Stimulated activated CD8-positive, alpha-beta memory T cell treated with anti-CD3 and anti-CD28 coated beads, Interleukin-7, amount 100 ng/mL, for 24 hours (primary cell): ENCODE measurements at places on chromosomes 16 and 17.

DNA sequence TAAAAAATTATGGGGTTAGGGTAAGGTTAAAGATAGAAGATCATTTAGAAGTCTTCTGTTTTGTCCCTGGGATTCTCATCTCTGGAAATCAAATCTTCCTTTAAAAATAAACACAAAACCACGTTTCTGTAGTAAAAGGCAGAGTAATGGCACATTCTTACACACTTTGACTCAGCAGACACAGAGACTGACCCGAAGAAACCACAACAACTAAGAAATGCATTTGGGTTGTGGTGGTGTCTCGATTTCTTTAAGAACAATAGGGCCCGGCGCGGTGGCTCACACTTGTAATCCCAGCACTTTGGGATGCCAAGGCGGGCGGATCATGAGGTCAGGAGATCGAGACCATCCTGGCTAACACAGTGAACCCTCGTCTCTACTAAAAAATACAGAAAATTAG, 54.9 kb upstream of the MYH10 start:
- DNase-seq = no peak

- DNase-seq = no peak
These were observed 3.3 kb downstream of the TPSD1 start for GRCh38 chr16:1258906-1259759.

- DNase-seq = no peak
These were observed 35.4 kb upstream of the CDH15 start for GRCh38 chr16:89135971-89136765.

DNA sequence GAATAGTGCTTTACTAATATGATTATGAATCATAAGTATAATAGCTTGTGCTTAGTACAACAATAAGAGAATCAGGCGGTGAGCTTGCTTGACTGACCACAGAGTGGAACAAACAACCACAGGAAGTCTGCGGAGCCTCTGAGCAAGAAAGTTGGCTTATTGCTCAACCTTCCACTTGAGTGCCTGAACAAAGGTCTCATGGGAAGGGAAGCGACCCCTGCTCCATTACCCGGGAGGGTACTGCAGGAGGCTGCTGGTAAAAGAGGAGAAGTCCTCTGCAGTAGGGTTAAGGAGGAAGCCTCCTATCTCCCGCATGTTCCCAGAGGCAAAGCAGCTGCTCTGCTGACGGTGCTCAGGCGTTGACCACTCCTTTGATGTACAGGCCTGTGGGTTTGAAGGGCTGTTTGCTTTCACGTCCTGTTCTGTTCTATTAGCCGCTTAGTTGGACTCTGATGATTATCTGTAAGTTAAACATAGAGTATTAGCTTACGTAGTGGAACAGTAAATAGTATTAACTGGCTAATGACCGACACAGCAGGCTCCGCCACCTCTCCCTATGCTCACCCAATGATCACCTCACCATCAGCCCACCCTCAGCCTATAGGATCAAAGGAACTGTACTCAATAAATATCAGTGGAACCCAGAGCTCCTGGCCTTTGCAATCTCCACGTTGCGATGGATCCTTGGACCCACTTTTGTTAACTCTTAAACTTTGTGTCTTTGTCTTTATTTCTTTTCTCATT, 17.5 kb downstream of the ALOX15B start:
- DNase-seq = no peak

- DNase-seq = peak; percentile 15
These were observed 366 bp downstream of the ANKS3 start for GRCh38 chr16:4733747-4734062.

DNA sequence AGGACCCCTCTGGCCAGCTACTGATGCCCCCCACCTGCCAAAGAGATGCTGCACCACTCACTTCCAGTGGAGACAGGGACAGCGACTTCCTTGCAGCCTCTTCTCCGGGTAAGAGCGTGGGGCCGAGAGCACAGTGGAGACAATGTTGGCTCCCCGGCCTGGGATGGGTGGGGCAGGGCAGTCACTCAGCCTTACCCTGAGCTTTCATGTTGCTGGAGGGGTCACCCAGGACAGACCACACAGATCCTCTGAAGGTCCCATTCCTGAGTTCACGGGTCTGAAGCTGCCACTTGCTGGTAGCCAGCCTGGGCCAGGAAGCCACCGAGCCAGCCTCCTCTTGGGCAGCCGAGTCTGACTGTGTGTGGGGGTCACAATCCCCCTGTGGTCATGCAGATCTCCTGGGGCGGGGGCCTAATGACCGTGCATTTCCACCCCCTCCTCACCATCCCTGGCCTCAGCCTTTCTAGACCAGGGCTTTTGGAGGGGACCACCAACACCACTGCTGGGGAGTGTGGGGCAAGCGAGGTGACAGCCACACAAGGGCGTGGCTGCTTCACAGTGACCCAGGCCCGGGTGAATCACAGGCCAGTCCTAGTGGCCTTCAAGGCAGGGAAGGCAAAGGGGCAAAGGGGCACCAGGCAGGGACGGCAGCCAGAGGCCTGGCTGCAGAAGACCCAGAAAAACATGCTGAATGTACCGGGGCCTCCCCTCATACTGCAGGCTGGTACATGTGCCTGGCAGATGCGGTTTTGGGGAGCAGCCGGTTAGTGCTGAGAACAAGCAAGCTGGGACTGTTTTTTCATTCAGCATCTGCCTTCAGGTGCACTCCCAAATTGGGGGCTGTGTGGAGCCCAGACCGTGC, 10.4 kb downstream of the TAF1C start:
- DNase-seq = no peak

GRCh38 chr17:36608794-36609497, 7.6 kb downstream of the MRM1 start:
- DNase-seq = no peak

DNA sequence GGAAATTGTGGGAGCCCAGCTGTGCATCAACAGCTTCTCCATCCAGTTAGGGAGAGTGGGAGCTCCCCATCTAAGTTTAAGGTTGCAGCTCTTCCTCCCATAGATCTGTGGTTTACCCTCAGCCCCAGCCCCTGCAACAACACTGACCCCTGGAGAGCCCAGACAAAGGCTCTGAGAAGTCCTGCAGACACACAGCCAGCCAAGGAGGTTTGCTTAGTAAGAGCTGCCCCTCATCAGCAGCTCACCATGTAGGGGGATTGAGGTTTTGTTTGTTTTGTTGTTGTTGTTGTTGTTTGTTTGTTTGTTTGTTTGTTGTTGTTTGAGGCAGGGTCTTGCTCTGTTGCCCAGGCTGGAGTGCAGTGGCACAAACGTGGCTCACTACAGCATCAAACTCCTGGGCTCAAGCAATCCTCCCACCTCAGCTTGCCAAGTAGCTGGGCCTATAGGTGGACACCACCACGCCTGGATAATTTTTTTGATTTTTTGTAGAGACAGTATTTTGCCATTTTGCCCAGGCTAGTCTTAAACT, 138.6 kb downstream of the CLEC16A start:
- no peak for DNase-seq

DNA sequence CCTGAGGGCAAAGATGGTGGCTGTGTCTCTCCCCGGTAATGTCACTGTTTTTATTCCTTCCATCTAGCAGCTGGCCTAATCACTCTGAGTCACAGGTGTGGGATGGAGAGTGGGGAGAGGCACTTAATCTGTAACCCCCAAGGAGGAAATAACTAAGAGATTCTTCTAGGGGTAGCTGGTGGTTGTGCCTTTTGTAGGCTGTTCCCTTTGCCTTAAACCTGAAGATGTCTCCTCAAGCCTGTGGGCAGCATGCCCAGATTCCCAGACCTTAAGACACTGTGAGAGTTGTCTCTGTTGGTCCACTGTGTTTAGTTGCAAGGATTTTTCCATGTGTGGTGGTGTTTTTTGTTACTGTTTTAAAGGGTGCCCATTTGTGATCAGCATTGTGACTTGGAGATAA, 5.5 kb upstream of the RAPGEFL1 start:
- no peak for DNase-seq

DNA sequence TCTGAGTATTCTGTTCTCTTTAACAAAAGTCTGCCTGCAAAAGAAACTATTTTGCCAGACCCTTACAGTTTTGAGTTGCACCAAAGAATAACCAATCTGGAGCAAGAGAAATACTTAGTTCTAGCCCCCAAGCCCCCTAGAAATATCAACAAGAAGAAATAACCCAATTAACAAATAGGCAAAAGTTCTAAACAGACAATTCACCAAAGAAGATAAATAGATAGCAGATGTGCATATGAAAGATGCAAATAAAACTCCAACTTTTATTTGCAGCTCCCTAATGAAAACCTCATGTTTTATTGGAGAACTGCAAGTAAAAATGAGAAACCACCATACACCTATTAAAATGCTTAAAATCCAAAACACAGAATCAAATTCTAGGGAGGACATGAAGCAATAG, 1308.0 kb downstream of the CDH11 start:
- no peak for DNase-seq
